ENCODE measurements at places on chromosomes 1 and 21. TPM values are rescaled to one million over a fixed set of nuclear protein-coding genes. Genes with fewer than 3 reads are reported as not detected.

Gene WDR77
- 29.4 TPM for total RNA-seq

Gene TRIM62
- 5.7 TPM for total RNA-seq

Gene CD1E
- not detected for total RNA-seq

Gene LRRC53
- 0.27 TPM for total RNA-seq

Gene TRIM17
- total RNA-seq = 4.0 TPM

Gene MATN1
- 0.36 TPM for total RNA-seq

Gene LCA5L
- 0.18 TPM for total RNA-seq

Gene CNTN2
- 47.4 TPM for total RNA-seq

Gene ALX3
- not detected for total RNA-seq

Data from cerebellum (tissue), 4 donors.